Amniotic epithelial cell (primary cell): ENCODE measurements at places on chromosomes 7 and 10.

- no peak for DNase-seq
These were observed 158.3 kb upstream of the HDAC9 start for GRCh38 chr7:18337048-18337809.

GRCh38 chr7:732556-732955, 5.5 kb upstream of the PRKAR1B start:
- no peak for DNase-seq

- DNase-seq, result no peak
These were observed 308.5 kb upstream of the MEOX2 start for GRCh38 chr7:15995027-15995426.

DNA sequence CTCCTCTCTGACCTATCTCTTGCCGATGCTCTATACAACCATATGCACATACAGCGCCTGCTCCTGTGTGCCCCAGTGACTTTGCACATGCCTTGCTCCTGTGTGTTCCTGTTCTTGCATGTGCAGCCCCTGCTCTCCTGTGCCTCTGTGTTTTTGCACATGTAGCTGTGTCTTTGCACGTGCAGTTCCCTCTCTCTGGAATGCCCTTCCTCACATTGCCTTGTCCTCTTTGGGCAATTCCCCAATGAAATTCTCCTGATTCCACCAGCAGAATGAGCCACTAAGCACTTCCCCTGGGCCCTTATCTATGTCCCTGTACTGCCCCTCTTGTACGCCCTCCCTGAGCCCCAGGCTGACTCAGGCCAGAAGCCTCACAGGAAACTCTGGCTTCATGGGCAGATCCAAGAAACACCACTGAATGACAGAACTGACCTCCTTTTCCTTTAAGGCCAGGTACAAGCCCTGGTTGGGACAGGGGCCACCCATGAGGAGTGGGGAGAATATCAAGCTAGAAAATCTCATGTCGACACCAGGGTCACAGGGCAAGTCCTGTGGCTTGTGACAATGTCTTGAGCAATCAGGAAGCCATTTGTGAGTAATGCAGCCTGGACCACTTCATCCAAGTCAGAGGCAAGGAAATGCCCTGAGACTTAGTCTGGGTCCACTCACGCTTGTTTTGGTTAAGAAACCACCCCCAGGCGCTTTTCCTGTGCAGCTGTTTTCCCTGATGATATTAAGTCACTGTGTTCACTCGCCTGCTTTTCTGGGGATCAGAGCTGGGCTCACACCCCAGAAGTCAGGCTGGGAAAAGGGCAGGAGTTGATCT, 1.9 kb upstream of the ARHGAP22 start:
- DNase-seq, result peak; percentile 89

- DNase-seq, result no peak
These were observed 530.6 kb downstream of the TFEC start for GRCh38 chr7:115499956-115500355.

DNA sequence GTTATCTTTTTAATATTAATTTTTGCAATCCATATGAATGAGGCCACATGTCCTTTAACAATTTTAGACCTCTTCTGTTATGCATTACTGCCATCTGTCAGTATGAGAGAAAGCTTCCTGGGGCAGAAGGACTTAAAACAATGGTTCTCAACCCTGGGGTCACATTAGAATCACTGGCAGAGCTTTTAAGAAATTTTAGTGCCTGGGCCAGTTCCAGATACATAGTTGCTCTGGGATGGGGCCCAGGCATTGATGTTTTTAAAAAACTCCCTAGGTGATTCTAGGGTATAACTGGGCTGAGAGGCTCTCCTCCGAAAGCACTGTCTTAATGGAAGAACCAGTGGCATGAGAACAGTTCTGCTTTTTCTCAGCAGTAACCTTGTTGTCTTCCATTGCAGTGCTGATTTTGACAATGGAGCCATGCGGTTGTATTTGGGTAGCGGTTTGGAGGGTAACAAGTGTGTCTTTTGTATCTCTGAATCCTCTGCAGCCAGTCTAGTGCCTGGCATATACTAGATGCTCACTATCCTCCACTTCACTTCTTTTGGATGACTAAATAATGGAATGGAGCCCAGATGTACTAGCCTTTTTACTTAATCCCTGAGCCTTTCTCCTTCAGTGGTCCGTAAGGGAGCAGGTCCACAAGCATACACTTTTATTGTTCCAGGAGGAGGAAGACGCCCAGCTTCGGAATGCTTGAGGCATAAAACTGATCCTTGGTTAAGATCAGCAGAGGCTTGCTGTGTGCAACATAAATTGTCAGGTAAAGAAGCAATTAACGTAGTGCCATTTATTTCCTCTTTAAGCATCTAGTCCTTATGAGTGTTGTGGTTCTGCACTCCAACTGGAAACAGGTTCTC, 227.1 kb downstream of the AUTS2 start:
- no peak for DNase-seq

GRCh38 chr10:114584419-114584818, 73.7 kb downstream of the ABLIM1 start:
- no peak for DNase-seq

DNA sequence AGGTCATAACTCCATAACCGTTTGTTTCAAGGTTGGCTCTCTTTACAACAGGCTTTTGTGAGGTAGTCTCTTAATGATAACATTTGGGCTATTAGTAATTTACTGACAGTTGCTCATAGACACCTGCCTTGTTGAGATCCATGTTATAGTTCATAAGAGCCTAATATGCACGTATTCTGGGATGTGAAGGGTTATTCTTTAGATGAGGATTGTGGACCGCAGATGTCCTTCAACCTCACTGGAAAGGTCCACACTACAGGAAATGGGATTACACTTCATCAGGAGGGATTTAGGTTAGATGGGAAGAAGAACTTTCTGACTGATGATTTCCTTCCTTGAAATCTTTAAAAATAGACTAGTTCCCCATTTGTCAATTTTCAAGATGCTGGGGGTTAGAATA, 62.8 kb downstream of the SAMD9 start:
- no peak for DNase-seq

DNA sequence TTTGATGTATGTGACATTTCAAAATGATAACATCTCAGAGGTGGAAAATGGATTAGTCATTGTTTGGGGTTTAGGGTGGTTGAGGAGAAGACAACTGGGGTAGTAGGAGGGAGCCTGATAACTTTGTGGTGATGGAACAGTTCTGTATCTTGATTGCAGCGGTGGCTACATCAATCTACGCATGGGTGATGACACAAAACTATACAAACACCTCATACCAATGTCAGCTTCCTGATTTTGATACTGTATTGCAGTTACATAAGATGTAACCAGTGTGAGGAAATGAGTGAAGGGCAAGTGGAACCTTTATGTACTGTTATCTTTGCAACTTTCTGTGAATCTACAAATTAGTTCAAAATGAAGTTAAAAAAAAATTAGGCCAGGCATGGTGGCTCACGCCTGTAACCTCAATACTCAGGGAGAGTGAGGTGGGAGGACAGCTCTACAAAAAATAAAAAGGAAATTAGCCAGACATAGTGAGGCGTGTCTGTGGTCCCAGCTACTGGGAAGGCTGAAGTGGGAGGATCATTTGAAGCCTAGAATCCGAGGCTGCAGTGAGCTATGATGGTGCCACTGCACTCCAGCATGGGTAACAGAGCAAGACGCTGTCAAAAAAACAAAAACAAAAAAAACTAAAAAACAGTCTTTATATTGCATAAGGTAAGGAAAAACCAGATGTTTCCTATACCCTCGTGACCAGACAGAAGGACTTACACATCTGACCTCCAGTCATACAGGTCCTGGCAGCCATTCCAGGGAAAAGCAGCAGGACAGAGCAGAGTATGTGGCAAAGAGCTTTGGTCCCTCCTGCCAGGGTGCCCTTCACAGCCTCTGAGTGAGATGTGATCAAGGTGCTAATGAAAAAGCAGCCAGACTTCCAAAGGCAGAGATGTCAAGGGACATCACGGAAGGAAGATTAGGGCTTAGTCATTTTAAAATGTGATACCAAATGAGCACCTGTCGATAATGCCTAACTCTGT, 50.8 kb downstream of the CYTH3 start:
- peak; percentile 70 for DNase-seq

GRCh38 chr7:155825336-155825735, 13.1 kb upstream of the SHH start:
- no peak for DNase-seq

DNA sequence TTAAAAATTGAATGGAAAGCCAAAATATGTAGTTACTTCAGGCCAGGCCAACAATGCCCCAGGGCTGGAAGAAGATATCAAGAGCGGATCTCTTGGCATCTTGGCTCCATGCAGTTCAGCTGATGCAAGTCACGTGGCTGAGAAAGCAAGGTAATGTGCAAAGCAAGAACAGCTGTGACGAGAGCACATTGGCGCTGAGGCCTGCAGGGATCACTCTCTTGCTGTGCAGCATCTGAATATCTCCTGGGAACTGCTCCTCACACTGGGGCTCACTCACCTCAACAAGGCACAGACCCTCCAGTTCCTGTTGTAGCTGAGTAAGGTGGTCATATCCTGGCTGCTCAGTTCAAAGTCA, 14.0 kb downstream of the AKR1B1 start:
- DNase-seq, result no peak

- no peak for DNase-seq
These were observed 1157.5 kb downstream of the XPNPEP1 start for GRCh38 chr10:108765794-108766193.

DNA sequence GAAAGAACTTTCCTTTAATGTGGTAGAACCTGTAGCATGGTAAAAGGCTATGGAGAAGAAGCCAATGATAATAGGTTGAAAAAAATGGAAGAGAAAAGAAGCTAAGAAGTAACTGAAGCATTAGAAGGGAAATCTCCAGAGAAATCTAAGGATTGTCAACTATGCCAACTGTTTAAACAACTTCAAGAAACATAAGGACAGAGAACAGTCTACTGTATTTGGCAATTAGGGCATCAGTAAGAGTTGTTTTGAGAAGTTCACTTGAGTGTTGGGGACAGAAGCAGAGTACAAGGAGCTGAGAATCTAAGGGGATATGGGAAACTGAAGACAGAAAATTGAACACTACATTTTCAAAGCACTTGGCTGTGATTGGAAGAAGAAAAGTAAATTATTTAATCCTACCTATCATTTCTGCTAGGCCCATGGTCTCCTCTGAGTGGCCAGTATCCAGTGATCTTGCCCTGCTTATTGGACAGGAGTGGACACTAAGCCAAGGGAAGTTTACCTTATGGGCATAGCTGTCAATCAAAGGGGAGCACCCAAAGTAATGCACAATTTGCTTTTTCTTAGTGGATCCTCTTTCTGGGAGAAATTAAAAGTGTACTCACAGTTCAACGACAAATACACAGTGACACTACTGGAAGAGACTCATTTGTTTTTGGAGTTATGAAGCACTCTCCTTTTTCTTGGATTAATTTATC, 56.4 kb upstream of the CCDC71L start:
- peak; percentile 30 for DNase-seq

DNA sequence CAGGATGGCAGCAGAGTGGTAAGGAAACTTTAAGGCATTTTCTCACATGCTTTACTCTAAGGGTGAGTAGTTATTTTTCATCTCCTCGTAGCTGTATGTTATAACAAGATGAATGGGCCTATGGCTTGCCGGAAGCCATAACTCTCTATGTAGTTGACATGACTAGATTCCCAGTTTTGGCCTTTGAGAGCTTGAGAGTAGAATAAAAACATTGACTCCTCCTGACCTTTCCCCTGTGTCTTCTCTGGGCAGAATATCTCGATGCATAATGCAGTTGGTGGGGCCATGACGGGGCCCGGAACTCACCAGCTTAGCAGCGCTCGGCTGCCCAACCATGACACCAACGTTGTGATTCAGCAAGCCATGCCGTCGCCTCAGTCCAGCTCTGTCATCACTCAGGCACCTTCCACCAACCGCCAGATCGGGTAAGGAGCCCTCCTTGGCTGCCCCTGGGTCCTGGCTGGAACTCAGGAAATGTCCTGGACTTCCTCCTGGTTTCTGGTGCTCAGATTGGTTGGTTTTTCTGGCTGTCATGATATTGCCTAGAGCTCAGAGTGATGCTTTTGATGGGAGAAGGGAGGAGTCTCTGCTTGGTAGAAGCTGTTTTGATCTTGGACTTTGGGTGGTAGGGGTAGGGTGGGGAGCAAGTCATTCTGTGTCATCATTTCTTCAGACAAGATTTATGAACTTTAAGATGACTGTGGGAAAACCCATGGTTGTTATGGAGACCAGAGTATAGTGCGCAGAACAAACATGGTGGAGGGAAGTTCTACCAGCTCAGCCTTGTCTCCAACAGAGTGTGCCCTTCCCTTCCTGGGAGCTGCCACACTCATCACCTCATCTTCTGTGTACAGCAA, 158.0 kb downstream of the CREB5 start:
- no peak for DNase-seq

GRCh38 chr10:102120991-102121738, 997 bp upstream of the LDB1 start:
- DNase-seq, result peak; percentile 44

DNA sequence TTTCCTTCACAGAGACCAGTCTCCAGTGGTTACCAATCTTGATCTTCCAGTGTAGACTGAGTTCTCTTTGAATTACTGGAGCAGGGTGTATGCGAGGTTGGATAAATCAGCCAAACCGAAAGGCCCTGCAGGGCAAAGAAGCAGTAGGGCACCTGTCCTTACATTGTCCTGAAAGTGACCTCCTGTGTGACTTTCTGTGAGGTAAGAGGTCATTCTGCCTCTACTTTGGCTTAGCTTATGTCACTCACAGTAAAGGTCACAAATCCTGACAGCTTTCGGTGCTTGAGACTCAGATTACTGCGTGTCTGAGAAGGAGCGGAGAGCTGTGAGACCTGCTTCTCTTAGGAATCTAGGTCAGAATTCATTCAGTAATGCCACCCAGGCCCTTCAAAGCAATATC, 252.7 kb upstream of the ETV1 start:
- DNase-seq, result no peak

DNA sequence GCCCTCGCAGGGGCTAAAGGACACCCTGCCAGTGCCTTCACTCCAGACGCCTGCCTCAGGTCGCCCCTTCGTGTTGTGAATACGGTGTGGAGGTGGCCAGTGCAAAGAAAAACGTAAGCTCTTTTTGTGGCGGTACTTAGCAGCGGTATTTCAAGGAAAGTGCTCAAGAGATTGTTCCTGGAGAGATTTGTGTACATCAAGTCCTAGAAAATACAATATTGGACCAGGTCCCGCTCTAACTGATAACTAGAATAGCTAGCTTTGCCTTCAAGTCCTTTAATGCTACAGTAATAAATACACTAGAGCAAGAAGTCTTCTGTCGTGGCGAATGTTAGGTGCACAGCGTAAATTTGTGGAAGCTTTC, 689 bp downstream of the PLCE1 start:
- DNase-seq, result no peak

GRCh38 chr10:99676426-99676825, 17.1 kb downstream of the ENTPD7 start:
- DNase-seq, result peak; percentile 96

DNA sequence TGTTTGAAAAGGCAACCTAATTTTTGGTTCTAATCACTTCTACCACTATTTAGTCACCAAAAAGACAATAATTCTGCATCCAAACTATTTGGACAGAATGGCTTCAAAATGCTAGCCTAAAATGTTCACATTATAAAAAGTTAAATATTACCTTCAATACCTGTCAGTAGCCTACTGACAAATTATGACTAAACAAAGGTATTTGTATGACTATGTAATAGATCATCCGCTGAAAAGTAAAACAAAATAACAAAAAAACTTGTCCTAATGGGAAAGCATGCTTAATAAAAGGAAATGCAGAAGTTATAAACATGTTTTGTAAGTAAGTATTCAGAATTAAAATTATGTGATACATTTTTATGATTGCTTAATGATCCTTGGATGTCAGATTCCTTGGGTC, 36.6 kb downstream of the CD36 start:
- DNase-seq, result no peak
